Urinary bladder (tissue), 4 donors: ENCODE measurements at places on chromosomes 5 and 9. TPM values are rescaled to one million over a fixed set of nuclear protein-coding genes. Genes with fewer than 3 reads are reported as not detected.

ENTPD2 gene
- 6.4 TPM for total RNA-seq

CFAP77 gene
- not detected for total RNA-seq

GADD45G gene
- total RNA-seq: 3.9 TPM

CTXN3 gene
- total RNA-seq: 1.1 TPM

ABCA1 gene
- 46.9 TPM for total RNA-seq

- DNase-seq: no peak
These were observed 20.3 kb downstream of the C9orf153 start for GRCh38 chr9:86238861-86239770.

GRCh38 chr9:130837002-130837511, 2.0 kb downstream of the ABL1 start:
- no peak for DNase-seq

DNA sequence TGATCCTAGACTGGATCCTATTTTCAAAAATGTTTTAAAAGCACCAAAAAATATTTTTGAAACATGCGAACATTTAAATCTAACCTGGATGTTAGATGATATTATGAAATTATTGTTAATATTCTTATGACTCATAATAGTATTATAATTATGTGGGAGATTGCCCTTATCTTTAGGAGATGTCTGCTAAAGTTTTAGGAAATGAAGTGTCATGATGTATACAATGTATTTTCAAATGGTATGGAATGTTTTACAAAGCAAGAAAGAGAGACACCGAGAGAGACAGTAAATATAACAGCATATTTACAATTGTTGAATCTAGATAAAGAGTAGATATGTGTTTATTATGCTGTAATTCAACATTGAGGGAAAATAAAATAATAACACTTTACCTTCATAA, 455.9 kb downstream of the ACTL7B start:
- DNase-seq: no peak

DNA sequence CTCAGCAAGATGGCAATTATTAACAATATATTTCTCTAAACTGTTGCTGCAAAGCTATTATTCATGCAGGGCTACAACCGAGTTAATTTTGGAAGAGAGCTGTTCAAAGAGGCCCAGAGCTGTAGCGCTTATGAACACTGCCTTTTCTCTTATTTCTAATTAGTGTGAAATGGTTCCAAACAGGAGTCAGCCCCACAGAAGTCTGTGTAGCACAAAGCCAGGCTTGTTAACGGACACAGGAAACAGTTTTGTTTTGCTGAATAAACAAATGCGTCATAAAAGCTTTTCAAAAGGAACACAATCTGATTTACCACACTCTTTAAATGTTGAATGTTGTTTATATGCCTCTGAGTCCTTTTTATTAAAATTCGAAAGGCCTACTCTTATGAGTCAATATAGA, 396.5 kb downstream of the ANXA1 start:
- no peak for DNase-seq

GRCh38 chr5:68732251-68732650, 361.6 kb upstream of the SLC30A5 start:
- no peak for DNase-seq

GRCh38 chr9:135827866-135828580, 79.3 kb downstream of the CAMSAP1 start:
- DNase-seq: no peak

DNA sequence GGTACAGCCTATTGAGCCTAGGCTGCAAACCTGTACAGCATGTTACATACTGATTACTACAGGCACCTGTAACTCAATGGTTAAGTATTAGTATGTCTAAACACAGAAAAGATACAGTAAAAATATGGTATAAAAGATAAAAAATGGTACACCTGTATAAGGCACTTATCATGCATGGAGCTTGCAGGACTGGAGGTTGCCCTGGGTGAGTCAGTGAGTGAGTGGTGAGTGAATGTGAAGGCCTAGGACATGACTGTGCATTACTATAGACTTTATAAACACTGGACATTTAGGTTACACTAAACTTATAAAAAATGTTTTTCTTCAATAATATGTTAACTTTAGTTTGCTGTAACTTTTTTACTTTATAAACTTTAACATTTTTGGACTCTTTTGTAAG, 171.3 kb downstream of the SLC28A3 start:
- DNase-seq: no peak

DNA sequence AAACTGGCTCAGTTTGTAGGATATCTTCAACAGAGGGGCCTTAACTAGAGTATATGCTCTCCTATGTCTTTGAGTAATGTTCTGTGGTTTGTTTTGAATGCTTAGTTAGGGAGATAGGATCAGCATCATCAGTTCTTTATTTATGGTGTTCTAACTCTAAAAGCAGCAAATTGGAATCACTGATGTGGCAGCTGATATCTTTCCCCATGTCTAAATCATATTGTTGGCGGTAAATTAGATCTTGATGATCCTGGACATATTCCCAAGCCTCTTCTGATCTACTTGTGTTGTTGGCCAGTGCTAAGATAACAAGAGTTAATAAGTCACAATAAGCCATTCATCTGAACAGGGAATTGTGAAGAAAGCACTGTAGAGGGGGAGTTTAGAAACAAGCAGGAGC, 332.4 kb upstream of the DAB2 start:
- peak; percentile 33 for DNase-seq

- DNase-seq: no peak
These were observed 170.5 kb downstream of the NNT start for GRCh38 chr5:43773478-43773844.

DNA sequence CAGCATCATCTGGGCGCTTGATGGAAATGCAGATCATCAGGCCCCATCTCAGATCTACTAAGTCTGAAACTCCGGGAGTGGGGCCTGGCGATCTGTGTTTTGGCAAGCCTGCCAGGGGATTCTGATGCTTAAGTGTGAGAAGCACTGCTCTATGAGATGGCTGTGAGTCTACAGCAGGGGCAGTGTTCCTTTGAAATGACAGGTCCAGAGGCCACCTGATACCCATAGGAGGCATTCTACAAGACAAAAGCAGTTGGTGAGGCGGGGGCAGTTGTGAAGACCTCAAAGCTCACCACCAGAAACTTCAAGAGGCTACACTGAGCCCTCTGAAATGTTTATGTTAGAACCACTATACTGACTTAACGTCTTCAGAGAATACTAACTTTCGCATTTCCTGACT, 86.9 kb upstream of the SPATA31D4 start:
- no peak for DNase-seq
